Progenitor cell of endocrine pancreas (in vitro differentiated cells): ENCODE measurements at places on chromosomes 4 and X.

GRCh38 chrX:137742846-137743245 lies 176.9 kb downstream of the ZIC3 start:
- DNase-seq = no peak

- DNase-seq = no peak
Measured at GRCh38 chr4:128371001-128371777, 83.6 kb upstream of the PGRMC2 start.

DNA sequence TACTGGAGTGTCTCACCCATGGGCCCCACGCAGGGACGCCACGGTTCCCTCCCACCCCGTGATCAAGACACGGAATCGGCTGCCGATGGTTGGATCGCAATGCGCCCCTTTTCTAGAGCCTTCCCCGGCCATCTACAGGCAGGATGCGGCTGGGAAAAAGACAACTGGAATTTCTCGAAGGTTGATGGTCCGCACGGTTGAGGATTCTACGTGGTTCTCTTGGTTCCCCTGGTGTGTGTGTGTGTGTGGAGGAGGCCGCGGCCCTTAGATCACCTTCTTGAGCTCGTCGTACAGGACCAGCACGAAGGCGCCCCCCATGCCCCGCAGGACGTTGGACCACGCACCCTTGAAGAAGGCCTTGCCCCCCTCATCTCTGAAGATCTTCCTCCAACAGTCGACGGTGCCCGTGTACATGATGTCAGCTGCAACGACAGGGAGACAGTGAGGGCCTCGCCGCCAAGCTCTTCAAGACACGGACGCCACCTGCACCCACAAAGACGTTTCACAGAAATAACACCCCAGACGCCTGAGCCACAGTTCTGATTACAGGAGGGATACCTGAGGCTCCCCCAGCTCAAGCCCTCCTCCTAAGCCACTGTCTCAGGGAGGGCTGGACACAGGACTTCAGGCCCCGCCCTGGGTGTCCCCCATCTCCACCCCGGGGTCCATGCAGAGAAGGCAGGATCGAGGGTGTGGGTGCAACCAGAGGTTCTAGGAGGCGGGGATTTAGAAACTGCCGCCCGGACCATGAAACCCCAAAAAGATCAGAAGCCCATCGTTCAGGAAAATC lies 5.4 kb downstream of the SLC25A6 start:
- DNase-seq = no peak

DNA sequence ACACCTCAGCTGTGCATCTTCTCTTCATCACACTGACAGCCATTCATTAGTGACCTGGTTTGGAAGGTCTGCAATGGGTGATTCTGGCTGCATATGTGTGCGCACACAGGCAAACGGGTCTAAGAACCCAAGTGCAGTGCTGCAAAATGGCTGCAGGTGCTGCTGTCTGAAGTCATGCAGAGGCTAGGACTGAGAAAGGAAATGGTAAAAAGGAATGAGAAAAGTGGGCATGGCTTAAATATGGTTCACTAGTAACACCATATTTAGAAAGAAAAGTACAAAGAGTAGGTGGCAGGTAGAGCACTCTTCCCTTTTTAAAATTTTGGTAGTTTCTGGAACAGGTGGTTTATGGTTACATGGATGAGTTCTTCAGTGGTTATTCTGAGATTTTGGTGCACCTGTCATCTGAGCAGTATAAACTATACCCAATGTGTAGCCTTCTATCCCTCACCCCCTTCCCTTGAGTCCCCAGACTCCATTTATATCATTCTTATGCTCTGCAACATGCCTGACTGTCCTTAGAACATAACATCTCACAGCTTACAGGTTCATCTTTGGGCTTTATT lies 78.4 kb downstream of the CCNG2 start:
- no peak for DNase-seq

- no peak for DNase-seq
Measured at GRCh38 chr4:105458001-105458400, 15.9 kb downstream of the PPA2 start.

DNA sequence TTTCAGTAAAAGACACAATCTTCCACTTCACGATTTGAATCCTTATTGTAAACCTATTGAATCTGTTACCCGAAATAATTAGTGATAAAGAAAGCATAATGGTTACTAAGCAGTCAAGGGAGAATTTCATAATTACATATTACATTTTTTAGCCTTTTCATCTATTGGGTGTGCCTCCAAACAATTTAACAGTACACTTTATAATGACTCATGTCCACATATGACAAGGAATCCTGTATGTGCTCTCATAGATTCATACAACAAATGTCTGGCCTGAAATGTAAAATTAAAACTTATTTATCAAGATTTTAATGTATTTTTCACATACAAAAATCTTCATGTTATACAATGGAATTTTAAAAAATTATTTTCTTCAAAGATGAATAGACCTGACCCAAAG lies 39.4 kb downstream of the PPP3CA start:
- DNase-seq = no peak

GRCh38 chr4:15771216-15772058 lies 6.7 kb upstream of the CD38 start:
- no peak for DNase-seq

GRCh38 chr4:157075811-157076577 lies at the start of gene GLRB:
Gene GLRB, plus strand, starts transcription at chr4:157076150. Its CDS starts 1,875 bp downstream, at chr4:157078025.
- peak; percentile 27 for DNase-seq

GRCh38 chr4:180852738-180853137 lies 1390.5 kb upstream of the TENM3 start:
- no peak for DNase-seq
